ENCODE measurements at places on chromosomes 1 and 21.

DNA sequence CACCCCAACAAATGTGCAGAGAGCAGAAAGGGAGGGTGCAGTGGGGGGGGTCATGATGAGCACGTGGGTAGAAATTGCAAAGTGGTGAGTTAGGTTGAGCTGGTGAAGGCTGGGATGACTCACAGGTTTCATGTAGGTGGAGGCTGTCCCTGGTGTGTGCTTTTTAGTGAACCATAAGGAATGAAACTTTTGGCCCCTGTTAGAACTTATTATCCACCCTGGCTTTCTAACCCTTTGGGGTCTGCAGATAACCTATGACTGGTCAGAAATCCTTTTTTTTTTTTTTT, 46.9 kb downstream of the DOP1B start:
- peak; percentile 50 for DNase-seq
- H3K36me3 ChIP-seq, result peaks cover 4% of the 10 kb centered on the region
- H3K27me3 ChIP-seq, result no peaks in the 10 kb centered on the region
- H3K4me1 ChIP-seq, result peaks cover 25% of the 10 kb centered on the region
- no peak overlapping the region for H3K4me3 ChIP-seq

GRCh38 chr1:98979463-98979862, 25.2 kb downstream of the PLPPR5 start:
- H3K27ac ChIP-seq, result no peak overlapping the region
- H3K27me3 ChIP-seq, result no peaks in the 10 kb centered on the region
- no peaks in the 10 kb centered on the region for H3K4me1 ChIP-seq
- no peak overlapping the region for H3K4me3 ChIP-seq
- no peak for DNase-seq

DNA sequence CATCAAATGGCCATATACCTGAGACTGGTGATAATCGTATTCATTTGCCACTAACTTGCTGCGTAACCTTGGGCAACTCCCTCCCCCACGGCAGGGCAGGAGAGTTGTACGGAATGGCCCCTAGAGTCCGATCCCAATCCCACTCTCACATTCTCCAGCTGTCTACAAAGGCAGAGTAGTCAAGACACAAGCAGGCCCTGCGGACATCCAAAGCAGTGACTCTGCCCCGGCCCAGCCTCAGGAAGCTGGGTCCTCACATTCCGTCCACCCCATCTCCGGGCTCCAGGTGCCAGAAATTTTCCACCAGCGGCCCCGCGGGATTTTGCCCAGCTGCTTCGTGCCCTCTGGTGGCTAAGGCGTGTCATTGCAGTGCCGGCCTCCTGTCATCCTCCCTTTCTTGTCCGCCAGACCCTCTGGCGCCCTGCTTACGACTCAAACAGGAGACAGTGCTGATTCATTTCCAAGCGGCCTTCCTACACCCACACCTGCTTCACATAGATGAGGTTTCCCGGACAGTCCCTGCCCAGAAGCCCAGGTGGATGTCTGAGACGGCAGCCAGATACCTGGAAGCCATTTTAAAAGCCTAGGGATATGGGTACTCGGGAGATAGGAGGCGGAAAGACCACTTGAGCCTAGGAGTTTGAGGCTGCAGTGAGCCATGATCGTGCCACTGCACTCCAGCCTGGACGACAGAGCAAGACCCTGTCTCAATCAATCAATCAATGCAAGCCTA, 2.9 kb upstream of the S100A2 start:
- H3K27me3 ChIP-seq, result no peaks in the 10 kb centered on the region
- no peak overlapping the region for H3K4me3 ChIP-seq
- H3K27ac ChIP-seq, result peak overlapping the region; percentile 100
- peaks cover 48% of the 10 kb centered on the region for H3K4me1 ChIP-seq
- no peaks in the 10 kb centered on the region for H3K36me3 ChIP-seq
- DNase-seq, result peak; percentile 99

- no peaks in the 10 kb centered on the region for H3K27me3 ChIP-seq
- H3K4me1 ChIP-seq, result no peaks in the 10 kb centered on the region
- H3K27ac ChIP-seq, result no peak overlapping the region
- DNase-seq, result no peak
- H3K4me3 ChIP-seq, result no peak overlapping the region
- H3K36me3 ChIP-seq, result no peaks in the 10 kb centered on the region
These were observed 6.3 kb upstream of the ZBTB21 start for GRCh38 chr21:42016364-42016985.

GRCh38 chr1:113780374-113781146, 21.3 kb upstream of the PHTF1 start:
- H3K27ac ChIP-seq, result no peak overlapping the region
- no peaks in the 10 kb centered on the region for H3K27me3 ChIP-seq
- no peak for DNase-seq
- no peaks in the 10 kb centered on the region for H3K4me1 ChIP-seq
- H3K4me3 ChIP-seq, result no peak overlapping the region

All from trophoblast cell (in vitro differentiated cells and primary cell).